ENCODE measurements at places on chromosomes 12 and 14.

DNA sequence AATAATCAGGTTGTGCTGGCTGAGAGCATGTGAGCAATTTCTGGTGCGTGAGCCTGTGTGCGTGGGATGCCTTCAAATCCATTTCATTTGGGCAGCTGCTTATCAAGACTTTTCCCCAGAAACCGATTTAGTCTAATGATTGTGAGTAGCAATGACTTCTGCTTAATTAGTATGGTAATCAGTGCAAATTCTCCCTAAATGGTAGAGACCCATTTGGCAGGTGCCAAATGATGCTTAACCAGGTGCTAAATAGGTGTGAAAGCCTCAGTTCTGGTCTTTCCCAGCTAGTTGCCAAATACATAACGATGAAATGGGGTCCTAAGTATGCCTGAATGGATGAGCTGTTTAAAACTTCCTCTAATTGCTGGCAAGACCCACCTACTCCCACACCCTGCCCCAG is 248.4 kb upstream of the CCDC196 start:
- no peak for DNase-seq

DNA sequence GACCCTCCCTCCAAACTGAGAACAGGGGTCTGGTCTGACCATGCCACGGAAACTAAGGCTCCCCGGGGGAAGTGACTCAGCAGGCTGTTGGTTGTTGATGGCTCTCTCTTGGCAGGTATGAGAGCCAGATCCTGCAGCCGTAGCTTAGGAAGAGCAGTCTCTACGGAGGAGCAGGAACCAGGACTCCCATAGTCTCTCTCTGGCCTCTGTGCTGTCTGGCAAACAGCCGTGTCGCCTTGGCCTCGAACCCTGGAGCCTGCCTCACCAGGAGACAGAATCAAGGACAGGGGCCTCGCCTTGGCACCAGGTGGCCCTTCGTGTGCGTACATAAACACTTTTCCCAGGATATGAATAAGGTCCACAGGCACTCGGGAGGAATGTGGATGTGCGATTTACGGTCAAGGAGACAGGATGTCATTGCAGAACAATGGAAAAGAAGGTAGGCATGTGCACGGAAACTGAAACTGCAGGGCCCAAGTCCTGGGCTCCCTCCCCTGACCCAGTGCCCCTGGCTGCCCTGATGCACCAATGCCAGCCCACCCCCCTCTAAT is 7.9 kb downstream of the VWF start:
- no peak for DNase-seq

DNA sequence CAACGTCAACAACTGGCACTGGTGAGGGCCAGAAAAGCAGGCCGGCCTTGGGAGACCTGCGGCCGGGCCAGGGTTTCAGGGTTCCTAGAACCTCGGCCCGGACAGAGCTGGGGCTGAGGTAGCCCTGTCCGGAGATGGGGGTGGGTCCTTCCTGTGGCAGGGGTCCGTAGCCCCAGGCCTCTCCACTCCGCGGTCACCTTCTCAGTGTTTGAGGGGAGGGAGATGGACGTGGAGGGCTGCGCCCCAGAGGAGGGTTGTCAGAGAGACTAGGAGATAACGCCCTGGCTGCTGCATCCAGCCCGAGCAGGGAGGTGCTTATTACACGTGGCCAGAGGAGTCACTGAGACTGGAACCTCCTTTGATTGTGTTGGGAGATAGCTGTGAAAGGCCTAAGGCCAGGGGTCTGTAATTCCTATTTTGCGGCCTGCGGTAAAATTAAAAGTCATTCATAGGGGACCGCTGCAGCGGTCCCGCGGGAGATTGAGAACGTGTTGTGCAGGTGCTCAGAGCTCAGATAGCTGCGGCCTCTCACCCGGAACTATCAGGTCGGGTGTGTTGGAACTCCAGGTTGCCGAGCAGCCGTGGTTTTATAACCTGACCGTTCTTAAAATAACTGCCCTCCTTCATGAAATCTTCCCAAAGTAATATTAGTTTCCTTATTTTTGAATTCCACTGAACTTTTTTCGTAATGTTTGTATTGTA is 507 bp downstream of the AHSA1 start:
- no peak for DNase-seq

DNA sequence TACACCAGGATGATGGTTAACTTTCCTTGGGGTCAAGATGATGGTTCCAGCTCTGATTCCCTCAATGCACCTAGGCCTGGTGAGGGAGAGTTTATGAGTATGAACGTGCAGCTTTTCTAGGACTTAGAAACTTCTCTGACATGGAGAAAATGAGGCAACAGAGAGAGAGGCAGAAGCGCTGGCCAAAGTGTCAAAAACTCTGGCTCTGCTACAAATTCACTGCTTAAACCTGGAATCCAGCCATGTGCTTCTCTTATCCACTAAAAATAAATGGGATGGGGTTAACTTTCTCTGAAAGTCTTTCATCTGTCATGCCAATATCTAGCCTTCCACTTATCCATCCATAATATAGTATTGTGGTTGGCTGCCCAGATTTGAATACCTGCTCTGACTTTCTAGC is 568.7 kb downstream of the MED13L start:
- DNase-seq = no peak
